ENCODE measurements at places on chromosomes 2 and 18.

- DNase-seq = no peak
Observed at GRCh38 chr18:21183670-21184069, 58.4 kb upstream of the GREB1L start.

- DNase-seq = no peak
Observed at GRCh38 chr18:51074605-51075004, 44.6 kb downstream of the SMAD4 start.

DNA sequence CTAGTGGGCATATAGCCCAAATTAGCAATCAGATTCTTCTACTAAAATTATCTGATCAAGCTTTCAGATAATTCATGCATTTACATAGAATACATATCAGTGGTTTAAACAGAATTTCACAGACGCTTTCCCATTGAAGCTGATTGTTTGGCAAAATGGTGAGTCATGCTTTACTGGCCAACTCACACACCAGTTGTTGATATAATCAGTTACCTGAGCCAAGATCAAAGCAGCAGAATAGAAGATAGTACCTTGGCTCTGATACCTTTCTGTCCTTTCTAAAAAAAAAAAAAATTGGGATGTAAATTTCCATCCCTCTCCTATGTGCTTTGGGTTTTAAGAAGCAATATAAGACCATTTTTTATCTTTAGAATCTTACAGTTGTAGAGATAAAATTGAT is 178.0 kb downstream of the MCFD2 start:
- DNase-seq = no peak

GRCh38 chr18:13328213-13328612 is 109.7 kb downstream of the LDLRAD4 start:
- no peak for DNase-seq

DNA sequence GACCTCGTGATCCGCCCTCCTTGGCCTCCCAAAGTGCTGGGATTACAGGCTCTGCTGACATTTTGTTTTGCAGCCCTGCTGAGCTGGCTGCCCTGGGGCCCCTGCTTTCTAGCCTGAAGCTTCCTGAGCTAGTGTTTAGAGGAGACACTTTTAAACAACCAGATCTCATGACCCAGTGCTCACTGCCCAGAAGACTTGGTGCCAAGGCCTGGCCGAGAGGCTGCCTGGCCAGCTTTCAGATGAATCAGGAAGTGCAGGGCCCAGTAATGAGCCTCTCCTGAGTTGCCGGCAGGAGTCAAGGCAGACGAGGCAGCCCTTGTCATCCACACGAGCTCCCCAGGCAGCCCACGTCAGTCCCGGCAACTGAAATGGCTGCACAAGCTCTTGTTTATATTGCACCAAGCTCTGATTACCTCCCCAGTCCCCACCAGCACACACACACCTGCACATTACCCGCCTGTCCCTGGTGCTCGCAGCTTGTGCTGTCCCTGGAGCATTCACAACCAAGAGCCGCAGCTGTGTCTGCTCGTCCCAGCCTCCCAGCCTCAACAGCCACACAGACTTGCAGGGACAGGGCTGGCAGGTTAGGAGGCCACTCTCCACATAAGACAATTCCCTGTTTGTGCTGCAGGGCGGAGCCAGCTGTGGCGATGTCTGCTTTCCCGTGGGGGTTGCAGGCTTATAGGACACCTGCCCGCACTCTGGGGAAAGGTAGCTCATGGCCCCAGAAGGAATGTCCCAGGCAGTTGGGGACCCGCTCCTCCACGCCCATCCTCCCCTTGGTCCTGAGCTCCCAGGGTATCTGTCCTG is 331.2 kb upstream of the MYT1L start:
- no peak for DNase-seq

DNA sequence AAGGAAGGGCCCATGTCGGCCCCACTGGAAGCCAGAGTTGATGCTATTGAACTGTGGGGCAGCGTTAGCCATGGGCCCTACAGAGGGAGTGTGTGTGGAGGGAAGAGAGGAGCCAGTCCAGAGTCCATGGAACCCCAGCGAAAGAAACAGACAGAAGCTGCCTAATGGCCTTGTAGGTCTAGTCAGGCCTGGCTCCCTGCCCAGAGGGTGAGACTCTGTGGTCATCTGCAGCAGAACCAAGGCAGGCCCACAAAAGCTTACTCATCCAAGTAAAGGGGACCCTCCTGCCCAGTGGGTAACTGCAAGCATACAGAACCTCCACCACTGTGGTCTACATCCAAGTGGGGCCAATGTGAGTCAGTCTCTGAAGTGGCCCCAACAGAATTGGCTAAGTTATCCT is 439.8 kb downstream of the TGIF1 start:
- DNase-seq = no peak

DNA sequence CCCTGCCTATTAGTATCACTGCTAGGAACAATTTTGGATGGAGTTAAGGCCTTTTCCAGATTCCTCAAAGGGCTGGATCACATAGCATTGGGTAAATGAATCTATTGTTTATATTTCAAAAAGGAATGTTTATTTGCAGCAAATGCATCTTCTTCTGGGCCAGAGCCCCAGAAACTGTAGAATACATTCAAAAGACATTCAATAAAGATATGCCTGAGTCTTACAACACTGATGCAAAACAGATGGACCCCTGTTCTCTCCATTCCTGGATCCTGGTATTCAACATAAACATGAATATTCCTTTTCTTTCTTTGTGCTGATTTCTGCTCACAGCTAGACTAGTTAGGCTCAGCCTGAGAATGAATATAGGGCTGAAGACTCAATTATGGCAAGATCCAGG is 227.2 kb upstream of the KLHL29 start:
- no peak for DNase-seq

DNA sequence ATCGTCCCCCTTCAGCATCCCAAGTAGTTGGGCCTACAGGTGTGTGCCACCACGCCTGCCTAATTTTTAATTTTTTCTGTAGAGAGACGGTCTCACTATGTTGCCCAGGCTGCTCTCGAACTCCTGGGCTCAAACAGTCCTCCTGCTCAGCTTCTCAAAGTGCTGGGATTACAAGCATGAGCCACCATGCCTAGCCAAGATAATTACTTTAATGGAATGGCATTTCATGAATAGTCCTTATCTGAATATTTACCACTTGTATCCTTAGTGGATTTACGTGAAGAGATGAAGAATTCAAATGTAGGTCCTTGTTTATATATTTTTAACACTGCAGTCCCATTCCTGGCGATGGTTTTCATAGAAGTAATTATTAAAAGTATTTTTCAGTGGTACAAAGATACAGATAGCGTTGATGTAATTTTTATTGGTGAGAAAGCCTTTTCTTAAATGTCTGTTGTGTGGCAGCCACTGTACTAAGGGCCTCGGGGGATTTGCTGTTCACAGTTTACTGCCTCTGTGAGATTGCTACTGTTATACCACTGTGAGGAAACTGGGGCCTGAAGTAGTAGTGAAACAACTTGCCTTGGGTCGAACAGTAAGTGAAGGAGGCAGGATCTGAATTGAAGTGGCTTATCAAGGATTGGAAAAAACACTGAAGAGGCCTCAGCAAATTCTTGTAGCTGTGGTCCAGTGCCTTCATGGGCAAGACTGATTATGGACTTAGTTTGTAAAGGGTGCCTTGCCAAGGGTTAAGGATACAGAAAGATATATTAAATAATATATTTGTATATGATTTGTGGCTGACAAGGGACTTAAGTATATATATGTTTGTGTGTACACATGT is 151.2 kb downstream of the PRPF40A start:
- no peak for DNase-seq

DNA sequence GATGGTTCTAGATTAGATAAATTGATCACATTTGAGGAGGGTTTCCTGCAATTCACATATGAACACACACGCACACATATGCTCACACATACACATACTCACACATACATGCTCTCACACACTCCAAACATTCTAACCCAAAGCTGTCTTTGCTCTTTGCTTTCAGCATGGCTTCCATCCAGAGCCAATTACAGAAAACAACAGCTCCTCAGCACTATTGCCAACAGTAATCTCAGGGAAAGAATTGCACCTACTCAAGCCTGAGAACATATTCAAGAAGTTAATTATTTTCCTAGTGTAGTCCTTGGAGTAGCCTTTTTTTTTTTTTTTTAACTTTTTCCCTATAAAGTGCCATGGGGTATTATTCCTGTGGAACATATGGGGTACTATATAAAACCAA is 246.9 kb upstream of the PARD3B start:
- no peak for DNase-seq

GRCh38 chr2:36371928-36372391 is 16.4 kb downstream of the CRIM1 start:
- DNase-seq = no peak

DNA sequence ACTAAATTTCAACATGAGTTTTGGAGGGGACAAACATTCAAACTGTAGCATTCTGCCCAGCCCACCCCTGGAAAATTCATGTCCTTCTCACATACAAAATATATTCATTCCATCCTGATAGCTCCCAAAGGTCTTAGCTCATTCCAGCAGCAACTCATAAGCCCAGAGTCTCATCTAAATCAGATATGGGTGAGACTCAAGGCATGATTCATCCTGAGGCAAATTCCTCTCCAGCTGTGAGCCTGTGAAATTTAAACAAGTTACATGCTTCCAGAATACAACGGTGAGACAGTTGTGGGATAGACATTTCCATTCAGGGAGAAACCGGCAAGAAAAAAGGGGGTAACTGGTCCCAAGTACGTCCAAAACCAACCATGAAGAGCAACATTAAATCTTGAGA is 43.5 kb upstream of the FAHD2A start:
- DNase-seq = no peak

DNA sequence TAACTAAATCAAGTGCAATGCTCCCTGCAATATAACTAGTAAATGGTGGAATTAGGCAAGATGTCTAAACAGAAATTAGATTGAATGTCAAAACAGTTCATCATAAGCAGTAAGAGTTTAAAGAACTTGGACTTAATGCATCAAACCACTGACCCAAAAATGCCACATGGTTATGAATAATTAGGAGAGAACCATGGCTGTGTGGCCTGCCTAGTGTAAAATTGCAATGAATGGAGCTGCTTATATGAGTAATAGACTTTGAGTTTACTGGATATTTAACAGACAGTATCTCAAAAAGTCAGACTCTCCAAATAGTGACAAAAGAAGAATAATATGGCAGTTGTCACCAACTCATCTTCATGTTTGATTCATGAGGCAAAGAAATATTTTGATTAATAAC is 101.6 kb upstream of the COL5A2 start:
- DNase-seq = no peak

DNA sequence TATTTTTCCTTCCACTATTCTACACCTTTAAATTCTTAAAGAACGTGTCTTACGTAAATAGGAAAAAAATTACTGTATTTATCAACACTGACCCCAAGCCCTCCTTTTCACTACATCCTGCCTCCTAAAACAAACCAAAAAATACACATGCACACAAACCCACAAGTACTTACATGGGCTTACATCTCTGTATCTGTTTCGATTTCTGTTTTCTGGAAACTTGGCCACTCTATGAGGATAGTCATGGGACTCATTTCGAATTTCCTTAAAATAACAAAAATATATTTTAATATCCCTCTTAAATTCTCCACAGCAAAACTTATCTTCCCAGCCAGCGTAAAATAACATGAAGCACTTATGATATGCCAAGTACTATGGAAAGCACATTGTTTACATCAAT is 25.0 kb downstream of the PTPN2 start:
- no peak for DNase-seq

GRCh38 chr18:49456794-49457193 is 3.7 kb downstream of the DYM start:
- no peak for DNase-seq

DNA sequence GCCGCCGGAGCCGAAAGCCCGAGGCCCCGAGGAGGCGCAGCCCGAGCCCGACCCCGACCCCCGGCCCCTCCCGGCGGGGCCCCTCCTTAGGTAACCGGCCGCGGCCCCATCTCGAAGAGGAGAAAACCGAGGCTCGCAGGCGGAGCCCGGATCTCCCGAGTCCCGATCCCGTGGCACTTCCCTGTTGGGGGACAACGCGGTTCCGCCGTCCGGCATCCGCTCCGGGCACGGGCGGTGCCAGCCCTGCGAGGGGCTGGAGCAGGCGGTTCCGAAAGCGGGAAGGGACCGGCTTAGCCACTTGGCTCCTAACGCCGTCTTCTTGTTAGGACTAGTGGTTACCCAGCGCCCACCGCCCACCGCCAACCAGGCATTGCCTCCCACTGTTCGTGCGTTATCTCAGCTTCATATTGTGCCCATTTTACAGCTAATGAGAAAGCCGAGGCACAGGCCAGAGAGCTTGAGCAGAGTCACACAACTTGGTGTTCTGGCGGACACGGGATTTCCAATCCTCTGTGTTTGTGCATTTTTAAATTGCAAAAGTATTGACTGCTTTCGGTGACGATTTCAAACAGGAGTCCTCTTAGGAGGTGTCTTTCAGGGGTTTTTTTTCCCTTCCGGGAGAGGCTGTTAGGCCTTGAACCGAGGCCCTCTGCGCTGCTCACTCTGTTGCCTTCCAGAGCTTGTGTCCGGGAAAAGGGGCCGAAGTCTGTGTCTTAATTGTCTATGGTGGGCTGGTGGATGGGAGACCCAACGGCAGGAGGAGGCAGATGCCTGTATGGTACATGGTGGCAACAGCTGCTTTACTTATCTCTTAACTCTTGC is 562 bp downstream of the CENPA start:
- DNase-seq = no peak

DNA sequence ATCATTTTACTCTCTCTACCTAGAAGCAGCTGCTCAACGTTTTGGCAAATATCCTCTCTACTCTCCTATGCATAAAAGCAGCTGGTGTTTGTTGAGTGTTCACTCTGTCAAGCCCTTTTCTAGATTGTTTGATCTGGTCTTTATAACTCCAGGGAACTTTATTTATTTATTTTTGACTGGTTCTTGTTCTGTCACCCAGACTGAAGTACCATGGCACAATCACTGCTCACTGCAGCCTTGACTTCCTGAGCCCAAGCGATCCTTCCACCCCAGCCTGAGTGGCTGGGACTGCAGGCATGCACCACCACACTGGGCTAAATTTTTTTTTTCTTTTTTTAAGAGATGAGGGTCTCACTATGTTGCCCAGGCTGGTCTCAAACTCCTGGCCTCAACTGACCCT is 12.7 kb downstream of the CATIP start:
- DNase-seq = no peak

DNA sequence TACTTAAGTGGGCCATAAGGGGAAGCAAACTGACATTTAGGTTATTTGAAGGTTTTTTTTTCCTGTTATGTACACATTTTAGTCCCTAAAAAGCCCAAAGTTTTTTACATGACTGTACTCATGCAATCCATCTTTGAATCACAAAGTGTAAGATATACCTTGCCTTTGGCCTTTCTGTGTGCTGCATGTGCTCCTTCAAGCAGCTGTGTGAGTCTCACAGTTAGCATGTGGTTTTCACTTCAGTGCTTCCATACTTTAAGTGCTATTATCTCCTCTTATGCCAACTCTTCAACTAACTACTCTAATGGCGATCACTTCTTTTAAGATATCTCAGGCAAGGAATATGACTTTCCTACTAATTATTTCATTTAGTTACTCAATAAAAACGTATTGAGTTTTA is 597.1 kb upstream of the ACVR2A start:
- no peak for DNase-seq

- no peak for DNase-seq
Observed at GRCh38 chr18:9608728-9609127, 5.6 kb downstream of the PPP4R1 start.

- DNase-seq = no peak
Observed at GRCh38 chr2:239884875-239885274, 140.3 kb downstream of the NDUFA10 start.

- no peak for DNase-seq
Observed at GRCh38 chr2:53036196-53036595, 731.4 kb upstream of the CHAC2 start.
